ENCODE measurements at places on chromosomes 5 and 9. TPM values are rescaled to one million over a fixed set of nuclear protein-coding genes. Genes with fewer than 3 reads are reported as not detected.

Gene CKS2
- 17.4 TPM for total RNA-seq

Gene HOMER1
- 7.0 TPM for total RNA-seq

Gene SOX30
- 0.43 TPM for total RNA-seq

Gene IRX2
- total RNA-seq: 64.5 TPM

Gene IFNA13
- not detected for total RNA-seq

Gene OR1Q1
- not detected for total RNA-seq

Gene C5
- total RNA-seq: 53.2 TPM

Gene GOLGA1
- 20.4 TPM for total RNA-seq

Gene FBXL7
- total RNA-seq: 15.5 TPM

Gene ZNF462
- 36.5 TPM for total RNA-seq

Gene GLRA1
- total RNA-seq: not detected

Gene SPATA31A6
- total RNA-seq: not detected

Gene COL27A1
- total RNA-seq: 25.6 TPM
